ENCODE measurements at places on chromosomes 12 and 14. TPM values are rescaled to one million over a fixed set of nuclear protein-coding genes. Genes with fewer than 3 reads are reported as not detected.

CELA1 gene
- not detected for total RNA-seq

ADGRD1 gene
- 11.6 TPM for total RNA-seq

TMEM253 gene
- 0.15 TPM for total RNA-seq

DPPA3 gene
- total RNA-seq = not detected

KLRC1 gene
- total RNA-seq = not detected

PCBP2 gene
- total RNA-seq = 338 TPM

GRCh38 chr12:11846488-11846887, 197.0 kb downstream of the ETV6 start:
- DNase-seq = no peak

- DNase-seq = no peak
Observed at GRCh38 chr14:92258934-92259333, 64.0 kb upstream of the SLC24A4 start.

- no peak for DNase-seq
Observed at GRCh38 chr12:104411826-104412641, 44.7 kb upstream of the CHST11 start.

GRCh38 chr14:93430315-93431035, at the start of gene UNC79:
TSS of gene UNC79 (plus strand) at chr14:93430939. CDS start at chr14:93431030, 91 bp downstream.
- no peak for DNase-seq

GRCh38 chr14:28879573-28879996, 113.0 kb downstream of the FOXG1 start:
- no peak for DNase-seq

GRCh38 chr14:95256776-95257060, 63.0 kb downstream of the CLMN start:
- no peak for DNase-seq

DNA sequence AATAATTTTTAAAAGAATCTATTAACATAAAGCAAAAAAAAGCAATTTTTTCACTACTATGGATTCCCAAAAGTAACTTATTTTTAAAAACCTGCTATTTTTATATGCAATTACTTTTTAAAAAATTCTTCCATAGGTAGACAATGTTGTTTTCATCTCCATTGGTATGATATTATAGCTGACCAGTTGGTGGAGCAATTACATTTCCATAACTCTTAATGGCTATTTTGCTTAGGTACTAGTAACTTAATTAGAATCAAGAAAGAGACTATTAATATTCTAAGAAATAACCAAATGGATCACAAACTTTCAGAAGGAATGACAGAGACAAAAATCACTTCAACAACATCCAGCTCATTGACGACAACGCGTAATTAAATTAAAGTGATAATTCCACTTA, 64.7 kb upstream of the PTCSC3 start:
- DNase-seq = no peak

- DNase-seq = no peak
Observed at GRCh38 chr12:26461776-26462175, 266.4 kb downstream of the SSPN start.

DNA sequence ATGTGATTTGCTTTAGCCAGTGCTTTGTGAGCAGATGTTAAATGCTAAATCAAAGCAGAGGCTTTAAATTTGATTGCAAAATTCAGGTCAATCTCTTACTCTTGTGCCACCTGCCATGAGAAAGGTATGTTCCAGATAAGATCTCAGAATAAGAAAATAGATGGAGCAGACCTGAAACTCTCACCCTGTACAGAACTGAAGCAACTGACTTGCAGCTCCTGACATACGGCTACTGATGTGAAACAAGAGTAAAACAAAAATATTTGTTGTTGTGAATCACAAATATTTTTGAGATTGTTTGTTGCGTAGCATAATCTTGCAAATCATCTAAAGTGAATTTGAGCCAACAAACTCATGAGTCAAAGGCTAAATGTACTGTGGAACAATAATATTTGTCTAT, 3.5 kb upstream of the OSBPL8 start:
- no peak for DNase-seq

DNA sequence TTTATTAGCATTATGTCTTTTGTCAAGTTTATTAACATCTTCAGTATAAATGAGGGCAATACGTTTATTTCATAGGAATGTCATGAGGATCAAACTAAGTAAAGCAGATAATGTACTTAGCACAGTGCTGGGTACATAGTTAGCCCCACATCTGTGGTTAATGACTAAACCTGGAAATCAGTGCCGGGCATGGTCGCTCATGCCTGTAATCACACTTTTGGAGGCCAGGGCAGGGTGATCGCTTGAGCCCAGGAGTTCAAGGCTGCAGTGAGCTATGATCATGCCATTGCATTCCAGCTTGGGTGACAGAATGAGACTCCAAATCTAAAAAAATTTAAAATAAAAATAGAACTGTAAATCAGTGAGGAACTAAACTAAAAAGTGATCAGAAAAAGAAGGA, 44.8 kb upstream of the GUCY2C start:
- peak; percentile 59 for DNase-seq

DNA sequence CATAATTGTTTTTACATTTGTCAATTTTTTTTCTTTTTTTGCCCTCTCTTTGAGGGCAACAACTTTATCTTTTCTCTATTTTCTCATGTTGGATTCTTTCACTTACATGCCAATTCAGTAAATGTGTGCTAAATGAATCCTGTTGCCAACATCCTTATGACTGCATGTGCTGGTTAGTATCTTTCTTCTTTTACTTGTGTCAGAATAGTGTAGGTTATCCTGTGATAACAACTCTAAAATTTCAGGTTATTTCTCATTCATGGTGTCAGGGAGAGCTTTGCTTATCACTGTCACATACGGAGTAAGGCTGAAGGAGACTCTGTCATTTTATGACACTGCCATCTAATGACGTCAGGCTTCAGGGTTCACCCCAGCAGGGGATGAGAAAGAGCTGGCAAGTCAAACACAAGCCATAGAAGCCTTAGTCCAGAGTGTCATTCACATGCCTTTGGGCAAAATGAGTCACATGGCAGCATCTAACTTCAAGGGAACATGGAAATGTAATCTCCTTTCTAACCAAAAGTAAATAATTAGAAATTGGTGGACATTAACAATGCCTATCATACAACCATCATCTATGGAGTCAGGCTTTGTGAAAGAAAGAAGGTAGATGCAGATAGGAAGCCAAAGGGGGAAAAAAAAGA, 242.5 kb upstream of the ATP2B1 start:
- no peak for DNase-seq

DNA sequence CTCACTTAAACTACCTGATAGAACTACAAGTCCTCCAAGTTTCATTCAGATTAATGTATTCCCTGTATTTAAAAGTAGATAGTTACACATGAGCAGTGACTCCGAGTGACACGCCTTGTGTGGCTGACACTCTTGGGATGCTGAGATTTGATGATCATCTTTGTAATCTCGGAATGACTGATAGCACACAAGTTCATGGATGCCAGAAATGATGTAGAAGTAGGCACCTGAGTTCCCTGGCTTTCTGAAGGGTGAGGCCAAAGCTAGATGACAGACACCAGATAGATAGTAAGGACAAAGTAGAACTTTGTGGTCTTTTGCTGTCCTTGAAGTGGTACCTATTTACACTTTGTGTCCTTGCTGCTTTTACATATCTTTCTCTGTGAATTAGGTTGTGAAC, 491.2 kb downstream of the PCNX1 start:
- no peak for DNase-seq

- DNase-seq = no peak
Observed at GRCh38 chr12:112751844-112752243, 39.7 kb upstream of the RPH3A start.

GRCh38 chr12:80422550-80422949, 21.5 kb upstream of the PTPRQ start:
- no peak for DNase-seq

DNA sequence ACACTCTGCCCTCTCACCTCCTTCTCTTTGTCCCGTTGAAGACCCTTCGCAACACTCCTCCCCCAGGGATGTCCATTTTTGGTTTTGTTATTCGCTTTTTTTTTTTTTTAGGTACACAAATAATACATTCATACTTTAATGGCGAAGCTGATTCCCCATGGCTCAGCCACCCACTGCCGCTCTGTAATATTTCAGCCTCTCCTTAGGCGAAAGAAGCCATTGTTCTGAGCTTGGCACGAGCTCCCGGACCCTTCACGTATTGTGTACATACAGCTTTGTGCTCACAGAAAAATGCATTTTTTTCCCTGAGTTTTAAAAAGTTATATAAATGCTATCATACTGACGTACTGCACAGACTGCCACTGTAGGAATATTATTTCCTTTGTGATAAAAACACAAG, 115.0 kb downstream of the TMEM132C start:
- no peak for DNase-seq

Measured in left lobe of liver (tissue), 2 donors.